ENCODE measurements at places on chromosomes 13 and 19.

- DNase-seq: no peak
Observed at GRCh38 chr13:73449252-73449651, 390.4 kb downstream of the KLF5 start.

GRCh38 chr13:91078093-91078679, 269.3 kb upstream of the MIR17HG start:
- peak; percentile 48 for DNase-seq

GRCh38 chr13:34413538-34414210, 528.4 kb upstream of the NBEA start:
- no peak for DNase-seq

- no peak for DNase-seq
Observed at GRCh38 chr13:105474983-105475610, 1060.4 kb downstream of the EFNB2 start.

DNA sequence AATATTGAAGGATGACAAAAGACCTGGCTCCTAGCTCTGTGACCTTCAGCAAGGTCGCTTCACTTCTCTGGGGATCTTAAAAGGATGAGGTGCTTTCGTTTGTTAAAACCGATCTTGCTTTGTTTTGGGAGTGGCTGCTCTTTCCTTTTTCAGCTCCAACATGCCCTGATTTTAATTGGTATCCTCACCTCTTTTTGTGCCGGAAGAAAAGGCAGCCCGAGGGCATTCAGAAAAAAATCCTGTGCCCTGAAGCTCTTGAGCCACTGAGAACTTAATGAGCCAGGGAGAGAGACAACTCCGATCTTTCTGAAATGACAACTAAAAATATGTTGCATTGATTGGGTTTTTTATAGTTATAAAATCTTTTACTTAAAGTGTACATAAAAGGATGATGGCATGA, 19.4 kb downstream of the CLDN10 start:
- no peak for DNase-seq

DNA sequence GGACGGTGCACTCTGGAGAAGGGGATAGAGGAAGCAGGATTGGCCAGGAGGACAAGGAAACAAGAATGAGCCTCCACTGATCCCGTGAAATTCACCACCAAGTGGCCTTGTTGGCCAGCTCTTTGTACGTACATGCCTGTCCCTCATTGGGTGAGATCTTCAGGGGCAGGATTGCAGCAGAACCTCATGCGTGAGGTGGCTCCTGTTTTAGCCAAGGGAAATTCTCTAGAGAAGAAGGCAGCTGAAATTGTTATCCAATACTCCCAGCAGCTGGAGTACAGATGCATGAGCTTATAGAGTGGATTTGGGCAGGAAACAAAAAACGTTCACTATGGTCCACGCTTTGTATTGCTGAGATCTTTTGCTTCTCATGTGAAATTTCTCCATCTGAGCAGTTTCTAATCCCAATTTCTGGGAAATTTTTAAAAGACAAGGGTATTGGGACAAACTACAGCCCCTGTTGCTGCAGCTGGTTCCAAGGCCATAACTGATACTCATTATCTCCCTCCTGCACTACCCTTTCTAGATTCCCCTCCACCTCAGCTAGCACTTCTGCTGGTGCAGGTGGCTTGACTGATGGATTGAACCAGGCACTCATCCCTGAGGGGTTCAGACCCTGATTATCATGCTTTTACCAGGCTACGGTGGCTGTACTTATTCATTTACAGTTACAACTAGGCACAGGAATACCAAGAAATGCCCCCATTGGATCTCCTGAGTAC, 3.9 kb upstream of the RNF6 start:
- peak; percentile 89 for DNase-seq

GRCh38 chr19:38375098-38375493, 725 bp downstream of the PSMD8 start:
- no peak for DNase-seq

- no peak for DNase-seq
Observed at GRCh38 chr19:30673336-30673735, 301.2 kb downstream of the ZNF536 start.

DNA sequence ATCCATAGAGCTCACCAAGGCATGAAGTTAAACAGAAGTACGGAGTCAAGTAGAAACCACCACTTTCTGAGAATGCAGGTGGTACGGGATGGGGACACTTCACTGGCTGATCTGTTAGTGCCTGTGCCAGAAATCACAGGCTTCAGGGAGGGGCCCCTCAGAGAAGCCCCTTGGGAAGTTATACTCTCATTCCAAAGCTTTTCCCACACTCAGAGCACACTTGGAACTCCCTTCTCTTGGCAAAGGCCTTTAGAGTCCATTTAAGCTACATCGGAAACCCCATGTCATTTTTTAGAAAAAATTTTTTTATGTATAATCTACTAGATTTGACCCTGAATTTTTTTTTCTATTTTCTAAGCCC, 80.7 kb upstream of the WASF3 start:
- DNase-seq: peak; percentile 84

DNA sequence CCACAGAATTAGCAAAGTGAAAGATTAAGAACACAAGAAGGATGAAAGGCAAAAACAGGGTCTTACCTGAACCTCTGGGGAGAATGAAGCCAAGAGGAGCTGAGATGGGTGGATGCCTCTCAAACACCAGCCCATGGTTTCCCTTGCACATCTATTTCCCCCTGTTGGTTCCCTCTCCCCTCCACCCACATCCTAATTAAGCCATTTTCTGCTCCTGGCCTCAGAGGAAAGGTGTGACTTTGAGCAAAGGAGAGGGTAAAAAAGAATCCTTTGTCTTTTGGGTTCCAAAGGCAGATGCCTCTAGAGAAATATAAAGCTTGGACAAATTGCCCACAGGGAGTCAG, 214.9 kb downstream of the RAP2A start:
- no peak for DNase-seq

DNA sequence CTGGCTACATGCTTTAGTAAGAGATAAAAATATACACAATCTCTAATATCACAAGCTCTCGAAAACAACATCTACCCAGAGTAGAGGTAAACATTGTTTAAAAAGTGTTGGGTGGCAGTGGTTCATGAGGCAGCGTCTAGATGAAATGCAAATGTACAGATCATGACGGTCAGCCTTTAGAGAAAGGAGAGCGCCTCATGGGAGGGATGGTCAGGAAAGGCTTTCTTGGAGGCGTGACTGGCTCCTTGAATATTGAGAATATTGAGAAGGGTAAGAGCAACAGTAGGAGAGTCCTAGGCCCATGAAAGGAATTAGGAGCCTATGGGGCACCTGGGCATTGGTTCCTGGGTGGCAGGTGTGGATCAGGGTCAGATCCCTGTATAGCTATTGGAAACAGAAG, 10.6 kb downstream of the HNRNPUL1 start:
- no peak for DNase-seq

- DNase-seq: peak; percentile 85
Observed at GRCh38 chr19:3698974-3699740, 1.1 kb downstream of the PIP5K1C start.

GRCh38 chr19:8877854-8878705, 45.9 kb downstream of the MBD3L1 start:
- no peak for DNase-seq

DNA sequence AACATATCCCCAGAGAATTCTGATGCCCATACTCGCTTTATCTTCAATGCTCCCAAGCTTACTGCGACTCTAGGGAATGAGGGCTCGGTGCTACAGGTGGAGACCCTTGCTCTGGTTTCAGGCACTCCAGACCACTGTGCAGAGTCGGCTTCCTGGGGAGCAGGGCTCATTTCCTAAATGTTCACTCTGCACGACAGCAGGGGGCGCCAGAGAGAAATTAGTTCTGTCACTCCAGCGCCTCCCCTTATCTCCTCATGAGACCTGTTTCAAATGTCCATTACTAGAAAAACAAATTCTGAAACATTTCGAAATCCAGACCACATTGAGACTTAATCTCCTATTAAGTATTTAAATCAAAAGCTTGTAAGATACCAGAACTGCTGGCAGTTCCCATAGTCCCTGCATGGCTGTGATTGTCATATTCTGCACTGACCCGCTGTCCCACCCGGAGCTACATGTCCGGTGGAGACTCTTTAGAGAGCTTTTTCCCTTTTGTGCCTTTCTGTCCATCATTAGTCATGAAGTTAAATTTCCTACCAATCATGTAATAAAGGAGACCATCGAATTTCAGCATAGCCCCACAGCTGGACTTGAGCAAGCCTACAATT, 22.4 kb downstream of the EPSTI1 start:
- DNase-seq: peak; percentile 73

DNA sequence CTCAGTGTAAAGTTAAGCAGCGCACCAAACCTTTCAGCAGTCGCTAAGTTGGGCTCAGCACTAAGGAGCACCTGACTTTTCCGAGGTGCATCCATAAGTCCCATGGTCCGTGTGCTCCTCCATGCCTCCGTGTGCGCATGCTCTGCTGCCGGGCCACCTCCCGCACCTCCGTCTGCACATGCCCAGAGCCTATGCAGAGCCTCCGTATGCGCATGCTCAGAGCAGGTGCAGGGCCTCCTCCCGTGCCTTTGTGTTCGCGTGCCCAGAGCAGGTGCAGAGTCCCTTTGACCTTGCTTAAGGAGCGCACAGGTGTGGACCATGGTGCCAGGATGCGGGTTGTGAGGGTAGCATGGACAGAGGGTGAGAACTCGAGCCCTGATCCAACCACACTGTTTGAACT, 46.0 kb downstream of the ATP11A start:
- DNase-seq: no peak

GRCh38 chr13:101556676-101557123, 104.2 kb downstream of the ITGBL1 start:
- DNase-seq: no peak

- no peak for DNase-seq
Observed at GRCh38 chr19:32164384-32164992, 180.9 kb upstream of the ZNF507 start.

DNA sequence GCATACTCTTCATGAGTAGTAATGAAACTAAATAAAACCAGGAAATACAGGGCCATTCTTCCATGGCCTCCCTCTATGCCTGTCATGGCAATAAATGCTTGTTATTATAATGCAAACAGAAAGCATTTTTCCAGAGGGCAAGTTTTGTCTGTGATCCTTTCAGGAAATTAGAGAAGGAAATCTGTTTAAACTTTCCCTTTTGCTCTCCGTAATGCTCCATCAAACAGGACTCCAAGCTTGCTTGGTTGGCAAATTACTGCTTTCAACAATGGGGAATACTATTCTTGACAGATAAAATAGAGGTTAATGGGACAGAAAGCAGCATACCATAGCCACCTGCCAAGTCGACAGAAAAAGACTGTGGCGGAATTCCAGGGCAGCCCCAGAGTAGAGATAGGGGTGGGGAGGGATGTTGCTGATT, 252.5 kb downstream of the LHFPL6 start:
- DNase-seq: peak; percentile 61

DNA sequence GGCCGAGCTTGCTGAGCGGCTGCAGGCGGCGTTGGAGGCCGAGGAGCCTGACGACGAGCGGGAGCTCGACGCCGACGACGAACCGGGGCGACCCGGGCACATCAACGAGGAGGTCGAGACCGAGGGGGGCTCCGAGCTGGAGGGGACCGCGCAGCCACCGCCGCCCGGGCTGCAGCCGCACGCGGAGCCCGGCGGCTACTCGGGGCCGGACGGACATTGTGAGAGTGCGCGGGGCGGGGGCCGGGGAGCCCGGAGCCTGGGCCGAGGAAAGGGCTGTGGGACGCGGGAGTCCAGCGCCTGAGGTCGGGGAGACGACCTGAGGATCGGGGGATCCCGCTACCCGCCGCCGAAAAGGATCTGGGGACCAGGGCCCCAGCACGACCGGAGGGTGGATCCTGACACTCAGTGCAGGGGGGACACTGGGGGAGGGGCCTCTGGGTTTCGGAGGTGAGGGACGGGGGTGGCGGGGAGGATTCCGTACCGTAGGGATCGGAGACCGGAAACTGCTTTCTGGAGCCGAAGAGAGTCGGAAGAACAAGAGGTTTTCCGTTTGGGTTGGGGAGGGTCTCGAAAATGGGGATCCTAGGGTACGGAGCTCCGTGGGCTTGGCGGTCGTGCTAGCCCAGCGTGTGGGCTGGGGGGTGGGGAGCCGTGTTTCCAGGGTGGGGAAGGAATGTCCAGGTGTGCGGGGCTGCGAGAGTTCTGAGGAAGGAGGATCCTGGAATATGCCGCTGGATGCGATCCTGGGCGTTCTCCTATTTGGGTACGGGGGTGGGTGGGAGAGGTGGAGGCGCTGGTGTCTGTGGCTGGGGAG, 616 bp downstream of the HNRNPUL1 start:
- DNase-seq: peak; percentile 82

- DNase-seq: no peak
Observed at GRCh38 chr19:9818175-9818733, 625 bp downstream of the FBXL12 start.

DNA sequence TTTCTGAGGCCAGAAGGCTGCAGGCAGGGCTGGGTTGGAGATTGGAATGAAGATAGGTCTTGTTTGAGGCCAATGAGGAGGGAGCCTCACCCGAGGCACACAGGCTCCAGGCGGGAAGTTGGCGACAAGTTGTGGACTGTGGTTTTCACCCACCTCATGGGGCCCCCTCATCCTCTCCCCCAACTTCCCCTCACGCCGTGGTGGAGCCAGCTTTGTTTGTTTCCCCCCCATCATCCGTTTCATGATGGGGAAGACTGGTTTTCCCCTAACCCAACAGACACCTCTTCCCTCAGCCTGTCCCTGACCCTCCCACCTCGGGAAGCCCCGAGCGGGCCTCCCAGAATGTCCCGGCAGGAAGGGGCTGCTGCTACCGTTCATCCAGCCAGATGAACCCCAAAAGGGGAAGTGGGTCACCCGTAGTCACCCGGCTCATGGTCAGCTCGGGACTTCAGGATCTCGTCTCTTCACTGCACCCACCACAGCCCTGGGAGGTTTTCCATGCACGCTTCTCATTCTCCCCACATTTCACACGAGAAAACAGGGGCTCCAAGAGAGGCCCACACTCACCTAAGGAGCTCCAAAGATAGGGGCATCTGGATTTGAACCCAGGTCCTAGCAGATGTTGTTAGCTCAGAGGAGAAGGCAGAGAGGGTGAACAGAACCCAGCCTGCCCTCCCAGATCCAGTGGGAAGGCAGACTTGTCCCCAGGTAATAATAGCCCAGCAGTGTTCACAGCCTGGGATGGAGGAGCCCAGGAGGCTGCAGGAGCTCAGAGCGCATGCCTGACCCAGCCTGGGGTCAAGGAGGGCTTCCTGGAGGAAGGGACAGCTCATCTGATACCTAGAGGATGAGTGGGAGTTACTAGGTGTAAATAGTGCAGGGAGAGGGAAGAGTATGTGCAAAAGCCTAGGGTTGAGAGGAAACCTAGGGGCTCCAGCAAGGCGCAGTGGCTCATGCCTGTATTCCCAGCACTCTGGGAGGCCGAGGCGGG, 23.5 kb downstream of the CEACAM16 start:
- DNase-seq: no peak

Measured in muscle of leg (tissue), 16 donors.